ENCODE measurements at places on chromosomes 3 and 15.
A peak's percentile ranks its signal among the peaks of the same experiment; 100 is the strongest.

DNA sequence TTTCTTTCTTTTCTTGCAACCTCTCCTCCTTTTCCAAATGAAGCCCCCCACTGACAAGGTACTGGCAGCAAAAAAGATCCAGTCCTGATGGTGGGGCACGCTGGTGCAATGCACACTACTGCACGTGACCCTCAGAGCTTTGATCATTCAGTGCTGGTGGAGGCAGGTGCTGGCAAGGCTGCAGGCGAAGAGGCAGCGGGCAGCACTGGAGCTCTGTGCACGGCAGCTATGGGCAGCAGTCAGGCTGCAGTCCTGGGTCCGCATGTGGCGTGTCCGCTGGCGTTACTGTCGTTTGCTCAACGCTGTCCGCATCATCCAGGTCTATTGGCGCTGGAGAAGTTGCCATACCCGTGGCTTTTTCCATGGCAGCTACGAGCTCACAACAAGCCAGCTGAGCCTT is 40.1 kb upstream of the IQCF6 start:
- no peak for DNase-seq

DNA sequence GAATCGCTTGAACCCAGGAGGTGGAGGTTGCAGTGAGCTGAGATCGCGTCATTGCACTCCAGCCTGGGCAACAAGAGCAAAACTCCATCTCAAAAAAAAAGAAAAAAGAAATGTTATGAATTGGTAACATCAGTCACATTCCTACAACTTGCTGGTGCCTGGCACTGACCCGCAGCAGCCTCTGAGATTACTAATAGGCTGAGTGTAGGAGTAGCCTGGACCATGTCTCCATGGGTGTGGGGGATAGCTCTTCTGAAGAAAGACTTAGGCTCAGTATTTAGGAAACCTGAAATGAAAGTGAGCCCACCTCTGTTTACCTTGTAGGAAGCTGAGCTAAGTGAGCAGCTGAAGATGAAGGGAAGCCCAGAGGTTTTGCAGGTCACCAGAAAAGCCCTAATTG is 148.3 kb downstream of the LRRC28 start:
- DNase-seq: no peak

DNA sequence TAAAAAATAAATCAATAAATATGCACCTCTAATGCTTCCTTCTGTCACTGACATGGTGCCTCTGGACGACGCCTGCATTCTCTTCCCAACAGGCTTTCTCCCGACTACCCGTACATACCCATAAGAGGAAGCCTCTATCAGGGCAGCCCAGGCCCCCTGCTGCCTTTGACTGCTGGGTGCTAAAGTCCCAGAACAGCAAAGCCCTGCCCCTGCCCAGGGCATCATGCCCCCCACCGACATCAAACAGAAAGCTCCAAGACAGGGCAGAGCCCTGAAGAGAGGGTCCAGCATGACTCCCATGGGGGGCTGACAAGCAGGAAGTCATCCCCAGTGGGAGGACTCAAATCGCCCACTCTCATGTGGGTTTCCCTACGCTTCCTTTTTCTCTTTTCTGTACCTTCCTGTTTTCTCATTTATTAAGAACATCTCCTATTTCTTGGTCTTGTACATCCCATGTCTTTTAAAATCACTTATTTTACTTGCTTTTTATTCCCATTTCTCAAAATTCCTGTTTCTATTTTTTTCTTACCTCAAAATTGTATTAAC is 23.4 kb downstream of the XPC start:
- DNase-seq: no peak

DNA sequence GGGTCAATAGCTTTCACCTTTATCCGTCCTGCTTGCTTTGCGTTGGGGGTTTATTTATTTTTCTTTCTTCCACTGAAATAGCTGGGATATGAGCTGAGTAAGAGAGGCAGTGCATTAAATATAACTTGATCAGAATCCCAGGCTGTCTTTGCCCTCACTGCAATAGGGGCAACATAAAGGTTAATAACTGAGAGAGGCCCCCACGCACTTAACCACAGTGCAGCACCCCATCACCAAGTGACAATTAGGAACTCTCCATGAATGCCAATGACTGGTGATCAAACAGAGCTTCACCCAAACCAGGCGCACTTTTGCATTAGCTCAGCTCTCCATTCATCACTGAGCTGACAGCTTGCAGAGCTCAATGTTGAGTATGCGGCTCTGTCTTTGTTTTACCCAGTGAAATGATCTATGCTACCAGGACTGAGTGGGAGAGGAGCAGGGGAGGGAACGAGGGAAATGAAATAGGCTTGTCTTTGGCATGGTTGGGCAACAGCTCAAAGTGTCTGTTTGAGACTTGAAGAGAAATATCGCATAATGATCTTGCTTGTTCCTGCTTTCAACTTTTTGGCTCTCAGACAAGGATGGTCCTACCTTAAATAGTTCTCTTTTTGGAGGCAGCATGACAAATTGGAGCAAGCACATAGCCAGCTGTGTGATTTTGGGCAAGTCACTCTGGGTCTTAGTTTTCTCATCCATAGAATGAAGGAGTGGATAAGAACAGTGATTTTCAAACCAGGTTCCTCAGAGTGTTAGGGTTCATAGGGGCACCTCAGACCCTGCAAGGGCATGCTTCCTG is 14.5 kb upstream of the GLCE start:
- peak; percentile 44 for DNase-seq

- DNase-seq: peak; percentile 44
Observed at GRCh38 chr3:183825456-183826161, at the start of gene MAP6D1. Gene MAP6D1 (minus strand): TSS chr3:183825577. CDS start chr3:183825547, 30 bp downstream.

- peak; percentile 35 for DNase-seq
Observed at GRCh38 chr3:14598143-14598569, 53.4 kb upstream of the CCDC174 start.

DNA sequence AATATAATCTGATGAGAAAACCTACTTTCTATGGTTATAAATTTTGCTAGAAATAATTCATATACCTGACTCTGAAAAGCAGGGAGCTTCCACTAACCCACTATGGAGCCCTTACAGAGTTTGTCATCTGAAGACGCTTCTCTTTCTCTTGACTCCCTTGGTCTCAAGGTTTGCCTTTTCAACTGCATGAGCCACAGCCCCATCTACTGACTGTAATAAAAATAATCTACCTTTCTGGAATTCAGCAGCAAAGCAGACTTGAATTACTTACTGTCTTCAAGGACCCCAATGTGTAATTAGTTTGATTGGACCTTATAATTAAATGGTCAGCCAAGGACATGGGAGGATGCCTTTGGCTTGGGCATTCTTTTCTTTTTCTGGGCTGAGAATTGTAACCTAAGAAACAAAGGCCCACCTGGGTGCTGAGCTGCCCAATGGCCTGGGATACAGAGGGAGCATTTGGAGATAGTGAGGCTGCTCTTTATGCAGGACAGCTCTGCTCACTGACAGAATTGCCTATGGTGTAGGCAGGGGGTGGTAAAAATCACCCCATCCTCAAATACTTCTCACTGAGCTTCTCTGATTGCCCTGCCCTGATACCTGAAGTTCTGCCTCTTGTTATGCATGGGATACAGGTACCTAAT is 178.6 kb upstream of the TRIM42 start:
- DNase-seq: no peak

- DNase-seq: no peak
Observed at GRCh38 chr3:44186712-44187111, 55.0 kb upstream of the TOPAZ1 start.

- DNase-seq: no peak
Observed at GRCh38 chr3:149015393-149015792, 24.1 kb downstream of the GYG1 start.

- DNase-seq: no peak
Observed at GRCh38 chr3:179750720-179751328, 98.0 kb downstream of the USP13 start.

DNA sequence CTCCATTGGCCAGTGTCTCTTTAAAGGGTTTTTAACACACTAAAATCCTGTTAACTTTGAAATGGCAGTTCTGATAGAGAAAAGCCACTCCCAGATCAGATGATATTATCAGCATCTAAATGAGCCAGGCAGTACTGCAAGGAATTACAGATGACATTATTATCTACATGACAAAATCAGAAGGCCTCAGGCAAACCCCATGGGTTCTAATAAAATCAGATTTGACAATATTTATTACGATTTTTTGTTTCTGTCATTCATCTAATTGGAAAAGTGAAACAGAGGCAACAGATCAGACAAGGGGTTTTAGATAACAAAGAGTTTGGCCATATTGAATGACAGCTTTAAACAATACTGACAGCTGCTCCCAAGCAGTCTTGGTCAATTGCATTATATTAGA is 112.7 kb downstream of the FEZF2 start:
- no peak for DNase-seq

- peak; percentile 15 for DNase-seq
Observed at GRCh38 chr3:152405915-152406802, 137.4 kb downstream of the MBNL1 start.

GRCh38 chr3:13065727-13066126 is 7.5 kb downstream of the IQSEC1 start:
- DNase-seq: no peak

DNA sequence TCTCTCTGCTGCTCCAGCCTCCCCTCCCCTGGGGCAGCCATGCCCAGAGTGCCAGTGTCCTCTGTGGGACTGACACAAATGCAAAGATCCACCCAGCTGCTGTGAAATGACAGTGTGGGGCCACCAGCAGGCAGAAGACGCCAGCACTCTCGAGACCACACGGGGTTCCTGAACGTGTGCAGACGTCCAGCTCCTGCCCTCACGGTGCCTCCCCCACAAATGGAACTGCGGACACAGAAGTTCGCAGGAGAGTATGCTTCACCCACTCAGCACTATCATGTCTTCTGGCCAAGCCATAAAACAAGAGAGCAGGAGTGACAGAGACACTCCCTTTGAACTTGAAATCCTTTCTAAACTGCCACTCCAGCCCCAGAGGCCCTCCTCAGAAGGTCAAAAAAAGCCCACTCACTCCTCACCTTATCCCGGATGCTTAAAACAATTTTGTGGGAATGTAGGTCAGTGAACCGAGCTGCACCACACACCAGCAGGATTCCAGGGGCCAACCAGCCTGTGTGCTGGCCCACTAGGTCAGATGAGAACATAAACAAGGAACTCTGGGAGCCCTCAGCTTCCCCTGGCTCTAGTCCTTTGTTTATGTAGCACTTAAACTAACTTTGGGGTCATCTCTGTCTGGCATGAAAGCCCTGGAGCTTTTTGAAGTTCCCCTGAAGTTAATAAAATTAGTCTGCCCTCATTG is 112.6 kb downstream of the DNAJB8 start:
- no peak for DNase-seq

- DNase-seq: no peak
Observed at GRCh38 chr15:34693053-34693744, 61.6 kb downstream of the GJD2 start.

DNA sequence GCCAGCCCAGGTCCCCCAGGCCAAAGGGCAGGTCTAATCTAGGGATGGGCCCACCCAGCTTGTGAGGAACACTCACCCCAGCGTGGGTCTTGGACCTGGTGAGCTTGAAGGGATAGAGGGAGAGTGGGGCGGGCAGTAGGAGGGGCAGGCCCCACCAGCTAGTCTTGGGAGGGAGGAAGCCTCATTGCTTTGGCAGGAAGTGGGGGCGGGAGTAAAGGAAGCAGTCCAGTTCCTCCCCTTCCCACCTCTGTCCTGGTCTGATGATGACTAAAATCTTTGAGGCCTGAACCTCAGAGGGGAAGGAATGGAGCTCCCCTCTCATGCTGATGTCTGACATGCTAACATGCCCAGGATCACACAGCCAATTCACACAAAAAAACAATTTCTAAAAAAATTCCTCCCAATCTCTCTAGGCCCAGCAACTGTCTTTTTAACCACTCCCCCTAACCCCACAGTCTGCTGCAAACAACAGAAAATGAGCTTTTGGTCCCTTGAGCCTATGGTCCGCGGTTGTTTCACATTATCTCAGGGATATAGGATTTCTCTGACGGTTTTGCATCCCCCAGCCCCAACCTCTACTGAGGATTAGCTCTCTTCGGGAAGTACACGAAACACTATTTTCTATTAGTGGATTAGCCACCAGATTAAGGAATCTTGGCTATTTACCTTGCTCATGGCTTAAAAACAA is 30.7 kb upstream of the DUSP7 start:
- no peak for DNase-seq

DNA sequence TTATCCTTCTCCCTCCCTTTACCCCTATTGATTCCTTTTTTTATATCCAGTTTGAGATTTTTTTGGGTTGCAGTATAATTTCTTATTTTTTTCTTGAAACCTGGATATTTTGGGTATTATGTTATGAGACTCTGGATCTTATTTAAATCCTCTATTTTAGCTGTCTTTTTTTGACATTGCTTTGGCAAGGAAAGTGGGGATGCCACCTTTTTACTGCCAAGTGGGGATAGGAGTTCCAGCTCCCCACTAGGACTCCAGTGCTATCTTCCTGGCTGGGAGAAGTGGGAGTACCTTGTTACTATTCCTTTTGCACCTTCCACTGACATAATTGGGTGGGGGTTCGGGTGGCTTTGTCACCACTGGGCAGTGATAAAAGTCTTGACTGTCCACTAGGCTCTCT is 87.9 kb downstream of the SATB1 start:
- no peak for DNase-seq

DNA sequence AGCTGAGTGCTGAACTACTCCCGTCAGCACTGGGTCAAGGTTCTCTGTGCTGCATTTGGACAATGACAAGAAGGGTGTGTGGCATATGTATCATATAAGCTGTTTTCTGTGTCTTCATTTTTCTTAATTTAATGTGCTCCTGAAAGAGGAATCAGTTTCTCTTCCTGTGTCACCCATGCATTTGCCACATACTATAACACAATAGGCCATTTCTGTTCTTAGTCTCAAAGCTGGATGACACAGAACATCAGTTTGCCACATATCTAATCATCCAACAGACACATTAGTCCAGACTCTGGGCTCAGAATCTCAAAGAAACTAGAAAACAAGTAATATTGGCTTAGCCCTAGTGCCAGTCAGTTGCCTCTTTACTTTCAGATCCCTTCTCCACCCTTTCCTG is 34.1 kb downstream of the CEP19 start:
- no peak for DNase-seq

GRCh38 chr3:14280326-14280725 is 101.7 kb downstream of the LSM3 start:
- DNase-seq: no peak

DNA sequence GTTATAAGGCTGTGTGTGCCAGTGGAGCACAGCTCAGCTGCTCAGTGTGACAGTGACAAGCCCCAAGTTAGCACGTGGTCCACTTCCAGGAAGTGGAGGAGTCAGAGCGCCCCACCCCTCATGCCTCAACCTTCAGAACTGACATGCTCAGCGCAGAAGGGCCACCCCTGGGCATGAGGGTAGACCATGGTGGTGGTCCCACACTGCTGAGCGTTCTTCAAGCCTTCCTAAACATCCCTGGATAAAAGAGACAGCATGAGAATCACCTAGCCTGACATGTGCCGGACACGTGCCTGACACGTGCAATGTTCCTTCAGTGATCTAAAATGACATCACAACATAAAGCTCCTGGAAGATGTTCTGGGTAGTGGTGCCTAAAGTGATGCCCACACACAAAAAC is 16.8 kb downstream of the ATP10A start:
- DNase-seq: no peak

- no peak for DNase-seq
Observed at GRCh38 chr15:60255390-60255789, 142.4 kb downstream of the ANXA2 start.

DNA sequence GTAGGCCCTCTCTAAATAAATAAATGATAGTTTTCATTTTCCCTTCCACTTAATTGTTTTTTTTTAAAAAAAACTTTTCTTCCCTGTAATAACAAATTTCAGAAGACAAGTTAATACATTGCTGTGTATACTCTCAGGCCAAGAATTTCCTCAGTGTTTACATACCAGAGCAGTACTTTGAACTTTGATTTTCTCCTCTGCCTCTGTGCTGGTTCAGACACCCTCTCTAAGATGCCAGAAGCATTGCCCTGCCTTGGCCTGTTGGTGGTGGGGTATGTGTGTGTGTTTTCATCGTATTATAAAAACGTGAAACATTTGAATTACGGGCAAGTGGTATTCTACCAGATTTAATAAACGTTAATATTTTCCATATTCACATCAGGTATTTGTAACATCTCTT is 70.1 kb downstream of the SMAD3 start:
- DNase-seq: no peak
